ENCODE measurements at places on chromosomes 13 and 19. TPM values are rescaled to one million over a fixed set of nuclear protein-coding genes. Genes with fewer than 3 reads are reported as not detected.

SIAH3 gene
- 0.27 TPM for total RNA-seq

DNA sequence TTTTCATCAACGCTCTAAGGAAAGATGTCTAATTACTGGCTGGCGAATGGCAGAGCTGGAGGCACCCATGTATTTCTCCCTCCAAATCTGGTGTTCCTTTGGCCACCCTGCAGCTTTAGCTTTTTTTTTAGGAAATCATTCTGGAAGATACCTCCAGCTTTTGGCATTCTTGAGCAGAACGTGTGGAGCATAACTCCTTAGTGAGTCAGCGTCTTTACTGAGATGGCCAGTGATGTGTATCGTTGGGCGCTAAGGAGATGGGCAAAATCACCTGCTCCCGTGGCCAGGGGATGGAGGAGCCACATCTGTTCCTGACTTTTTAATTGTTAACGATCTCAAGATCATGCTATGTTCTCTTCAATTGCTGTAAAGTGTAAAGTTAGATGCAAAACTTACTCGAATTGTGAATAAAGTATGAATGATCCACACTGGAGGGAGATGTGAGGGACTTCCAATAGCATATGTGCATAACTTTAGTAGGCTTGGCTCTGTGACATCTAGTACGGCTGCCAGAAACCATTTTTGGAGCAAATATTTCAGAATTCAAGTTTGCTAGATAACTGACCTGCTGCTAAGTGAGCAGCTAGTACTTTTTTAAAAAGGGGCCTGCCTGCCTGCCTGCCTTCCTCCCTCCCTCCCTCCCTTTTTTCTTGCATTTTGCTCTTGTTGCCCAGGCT lies 24.4 kb upstream of the C1QTNF9 start:
- no peak overlapping the region for H3K4me3 ChIP-seq
- H3K4me1 ChIP-seq, result peaks cover 6% of the 10 kb centered on the region
- no peak overlapping the region for H3K27ac ChIP-seq
- H3K27me3 ChIP-seq, result no peaks in the 10 kb centered on the region

DNA sequence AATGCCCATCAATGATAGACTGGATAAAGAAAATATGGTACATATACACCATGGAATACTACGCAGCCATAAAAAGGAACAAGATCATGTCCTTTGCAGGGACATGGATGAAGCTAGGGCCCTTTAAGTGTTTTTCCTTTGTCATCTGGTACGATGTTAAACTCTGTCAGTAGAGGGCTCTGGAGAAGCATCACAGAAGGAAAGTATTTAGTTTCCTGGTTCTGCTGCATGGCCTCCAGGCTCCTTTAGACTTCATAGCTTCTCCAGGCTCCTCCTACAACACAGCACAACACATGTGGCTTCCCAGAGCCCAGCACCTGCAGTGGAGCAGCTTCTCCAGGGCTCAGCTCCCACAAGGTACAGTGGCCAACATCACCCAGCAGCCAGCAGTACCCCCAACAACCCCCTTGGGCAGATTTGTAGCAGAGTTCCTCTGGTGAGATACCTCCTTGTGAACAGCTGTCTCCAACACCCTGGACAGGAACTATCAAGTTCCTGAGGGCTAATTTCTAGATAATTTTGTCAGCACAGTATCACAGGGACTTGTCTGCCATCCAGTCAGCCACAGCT lies 63.4 kb downstream of the KCTD12 start:
- peak; percentile 67 for DNase-seq
- H3K27me3 ChIP-seq, result no peaks in the 10 kb centered on the region
- H3K27ac ChIP-seq, result no peak overlapping the region

MYO9B gene
- total RNA-seq, result 18.0 TPM

DNA sequence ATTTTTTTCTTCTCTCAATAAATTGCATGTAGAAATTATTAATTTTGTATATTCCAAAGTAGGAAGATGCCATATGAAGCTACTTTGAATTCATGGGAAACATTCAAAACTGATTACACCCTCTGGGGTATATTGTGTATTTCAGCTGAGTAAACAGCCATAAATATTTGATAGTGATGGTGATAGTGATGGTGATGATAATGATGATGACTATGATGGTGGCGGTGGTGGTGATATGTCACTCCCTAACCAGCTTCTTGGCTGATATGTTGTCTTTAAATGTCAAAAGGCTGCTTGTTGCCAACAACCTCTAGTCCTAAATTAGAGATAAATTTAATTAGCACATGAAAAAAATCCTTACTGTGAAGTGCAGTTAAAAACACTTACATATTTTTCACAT lies 102.0 kb downstream of the LRCH1 start:
- no peak overlapping the region for H3K4me3 ChIP-seq
- DNase-seq, result no peak
- peaks cover 2% of the 10 kb centered on the region for H3K36me3 ChIP-seq
- peak overlapping the region; percentile 87 for H3K27ac ChIP-seq

GRCh38 chr13:106534639-106535551 lies 567 bp downstream of the EFNB2 start:
- H3K27me3 ChIP-seq, result no peaks in the 10 kb centered on the region
- H3K27ac ChIP-seq, result peak overlapping the region; percentile 80
- H3K4me1 ChIP-seq, result peaks cover 16% of the 10 kb centered on the region
- H3K36me3 ChIP-seq, result no peaks in the 10 kb centered on the region

DNA sequence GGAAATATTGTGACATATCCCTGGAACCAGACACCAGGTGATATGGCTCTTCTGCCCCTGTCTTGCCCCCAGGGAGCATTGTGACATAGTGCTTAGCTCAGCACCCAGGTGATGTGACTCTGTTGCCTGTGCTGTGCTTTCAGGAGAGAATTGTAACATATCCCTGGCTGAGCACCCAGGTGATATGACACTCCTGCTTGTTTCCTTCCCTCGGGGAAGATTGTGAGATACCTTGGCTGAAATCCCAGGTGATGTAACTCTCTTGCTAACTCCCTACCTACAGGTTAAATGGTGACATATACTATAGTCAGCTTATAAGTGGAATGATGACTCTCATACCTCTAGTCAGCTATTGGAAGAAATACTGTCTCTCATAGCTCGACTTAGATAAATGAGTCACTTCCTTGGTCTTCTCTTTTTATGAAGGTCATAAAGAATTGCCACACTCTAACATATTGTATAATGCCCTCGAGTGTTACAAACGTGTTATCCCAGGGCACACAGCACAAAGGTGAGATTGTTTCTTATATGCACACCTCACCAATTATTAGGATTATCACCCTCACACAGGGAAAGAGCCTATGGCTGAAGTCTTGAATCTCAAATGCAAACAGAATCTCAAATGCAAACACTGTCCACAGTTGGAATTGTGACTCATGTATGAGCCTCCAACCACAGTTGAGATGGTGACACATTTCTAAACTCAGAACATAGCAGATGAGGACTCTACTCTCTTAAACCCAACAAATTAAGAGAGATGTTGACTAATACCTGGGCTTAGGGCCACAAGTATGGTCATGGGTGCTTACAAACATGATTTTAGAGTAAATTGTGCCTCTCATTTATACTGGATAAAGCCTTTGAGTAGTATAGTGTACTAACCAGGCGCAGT lies 32.7 kb upstream of the ZNF254 start:
- DNase-seq, result no peak
- H3K27ac ChIP-seq, result no peak overlapping the region
- no peak overlapping the region for H3K4me3 ChIP-seq
- no peaks in the 10 kb centered on the region for H3K27me3 ChIP-seq
- no peaks in the 10 kb centered on the region for H3K4me1 ChIP-seq
- peaks cover 72% of the 10 kb centered on the region for H3K36me3 ChIP-seq
